Mesenteric fat pad (tissue), 1 donor: ENCODE measurements at places on chromosomes 5 and 9.

DNA sequence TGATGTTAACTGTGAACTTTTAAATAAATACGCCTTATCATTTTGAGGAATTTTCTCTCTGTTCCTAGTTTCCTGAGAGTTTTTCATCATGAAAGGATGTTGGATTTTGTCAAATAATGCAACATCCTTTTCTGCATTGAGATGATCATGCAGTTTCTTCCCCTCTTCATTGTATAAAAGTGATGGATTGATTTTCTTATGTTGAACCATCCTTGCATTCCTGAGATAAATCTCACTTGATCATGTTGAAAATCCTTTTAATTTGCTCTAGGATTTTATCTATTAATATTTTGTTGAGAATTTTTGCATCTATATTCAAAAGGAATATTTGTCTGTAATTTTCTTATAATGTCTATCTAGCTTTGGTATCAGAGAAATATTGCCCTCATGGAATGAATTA lies 13.3 kb downstream of the FOXE1 start:
- DNase-seq, result no peak

- DNase-seq, result no peak
Observed at GRCh38 chr9:84974855-84975254, 305.3 kb downstream of the NTRK2 start.

DNA sequence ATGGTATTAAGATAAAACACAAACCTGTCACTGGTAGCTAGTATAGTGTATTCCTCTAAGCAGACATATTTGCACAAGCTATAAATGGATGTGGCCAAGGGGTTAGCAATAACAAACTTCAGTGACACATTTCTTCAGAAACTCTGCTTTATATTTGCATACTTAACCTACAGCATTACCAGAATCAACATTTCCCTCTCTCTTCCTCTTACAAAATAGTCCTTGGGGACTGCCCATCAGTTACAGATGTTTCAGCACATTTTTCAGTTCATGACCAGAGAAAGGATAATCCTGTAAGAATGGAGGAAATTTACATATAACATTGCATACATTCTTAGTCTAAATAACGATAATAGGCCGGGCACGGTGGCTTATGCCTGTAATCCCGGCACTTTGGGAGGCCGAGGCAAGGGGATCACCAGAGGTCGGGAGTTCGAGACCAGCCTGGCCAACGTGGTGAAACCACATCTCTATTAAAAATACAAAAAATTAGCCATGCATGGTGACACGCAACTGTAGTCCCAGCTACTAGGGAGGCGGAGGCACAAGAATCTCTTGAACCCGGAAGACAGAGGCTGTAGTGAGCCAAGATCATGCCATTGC lies 25.3 kb upstream of the SLC1A1 start:
- DNase-seq, result no peak

GRCh38 chr5:165837286-165837685 lies 2331.9 kb downstream of the MAT2B start:
- DNase-seq, result no peak

DNA sequence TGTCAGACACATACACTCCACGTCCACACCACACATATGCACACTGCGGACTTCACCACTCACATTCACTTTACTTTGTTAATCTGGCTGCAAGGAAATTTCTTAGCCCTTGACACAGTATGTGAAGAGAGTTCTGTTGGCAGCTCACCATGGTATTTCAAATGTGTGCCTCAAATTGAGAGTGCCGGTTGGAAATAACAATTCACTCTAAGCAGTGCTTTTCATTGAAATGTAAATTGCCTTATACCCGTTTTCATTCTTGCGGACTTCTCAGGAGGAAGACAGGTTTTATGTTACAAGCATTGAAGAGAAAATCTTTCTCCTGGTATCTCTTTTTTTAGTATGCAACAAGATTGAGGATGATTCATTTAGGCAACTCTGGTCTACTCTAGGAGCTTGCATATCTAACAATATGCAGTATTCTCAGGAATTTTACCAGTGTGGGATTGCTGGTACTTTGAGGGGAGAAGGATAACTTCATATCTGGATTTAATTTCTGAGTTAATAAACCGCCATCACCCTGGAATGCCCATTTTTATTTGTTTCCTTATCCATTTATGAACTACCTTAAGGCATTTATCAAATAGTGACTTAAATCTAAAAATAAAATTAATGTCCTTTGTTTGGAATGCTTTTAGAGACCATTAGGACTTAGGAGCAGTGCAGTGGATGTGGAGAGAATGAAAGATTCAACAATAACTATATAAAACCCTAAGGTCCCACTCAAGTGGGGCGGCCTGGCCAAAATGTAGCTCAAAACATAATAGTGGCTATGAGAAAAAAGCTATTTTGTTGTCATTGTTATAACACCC lies 87.0 kb downstream of the IQGAP2 start:
- no peak for DNase-seq

- no peak for DNase-seq
Observed at GRCh38 chr5:113487416-113487780, 855 bp downstream of the MCC start.
